SJSA1 (cell line): ENCODE measurements at places on chromosomes 7 and 10.

- no peak for DNase-seq
These were observed 14.6 kb downstream of the EPHB4 start for GRCh38 chr7:100812729-100813128.

- no peak for DNase-seq
These were observed 30.4 kb downstream of the MKRN1 start for GRCh38 chr7:140448781-140449480.

- no peak for DNase-seq
These were observed 6.1 kb upstream of the NAT16 start for GRCh38 chr7:101186194-101186593.

DNA sequence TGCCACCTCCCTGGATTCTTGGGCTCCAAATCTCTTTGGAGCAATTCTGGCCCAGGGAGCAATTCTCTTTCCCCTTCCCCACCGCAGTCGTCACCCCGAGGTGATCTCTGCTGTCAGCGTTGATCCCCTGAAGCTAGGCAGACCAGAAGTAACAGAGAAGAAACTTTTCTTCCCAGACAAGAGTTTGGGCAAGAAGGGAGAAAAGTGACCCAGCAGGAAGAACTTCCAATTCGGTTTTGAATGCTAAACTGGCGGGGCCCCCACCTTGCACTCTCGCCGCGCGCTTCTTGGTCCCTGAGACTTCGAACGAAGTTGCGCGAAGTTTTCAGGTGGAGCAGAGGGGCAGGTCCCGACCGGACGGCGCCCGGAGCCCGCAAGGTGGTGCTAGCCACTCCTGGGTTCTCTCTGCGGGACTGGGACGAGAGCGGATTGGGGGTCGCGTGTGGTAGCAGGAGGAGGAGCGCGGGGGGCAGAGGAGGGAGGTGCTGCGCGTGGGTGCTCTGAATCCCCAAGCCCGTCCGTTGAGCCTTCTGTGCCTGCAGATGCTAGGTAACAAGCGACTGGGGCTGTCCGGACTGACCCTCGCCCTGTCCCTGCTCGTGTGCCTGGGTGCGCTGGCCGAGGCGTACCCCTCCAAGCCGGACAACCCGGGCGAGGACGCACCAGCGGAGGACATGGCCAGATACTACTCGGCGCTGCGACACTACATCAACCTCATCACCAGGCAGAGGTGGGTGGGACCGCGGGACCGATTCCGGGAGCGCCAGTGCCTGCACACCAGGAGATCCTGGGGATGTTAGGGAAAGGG is 913 bp downstream of the NPY start:
- DNase-seq = no peak

GRCh38 chr7:115178835-115179234 is 256.9 kb downstream of the MDFIC start:
- no peak for DNase-seq

DNA sequence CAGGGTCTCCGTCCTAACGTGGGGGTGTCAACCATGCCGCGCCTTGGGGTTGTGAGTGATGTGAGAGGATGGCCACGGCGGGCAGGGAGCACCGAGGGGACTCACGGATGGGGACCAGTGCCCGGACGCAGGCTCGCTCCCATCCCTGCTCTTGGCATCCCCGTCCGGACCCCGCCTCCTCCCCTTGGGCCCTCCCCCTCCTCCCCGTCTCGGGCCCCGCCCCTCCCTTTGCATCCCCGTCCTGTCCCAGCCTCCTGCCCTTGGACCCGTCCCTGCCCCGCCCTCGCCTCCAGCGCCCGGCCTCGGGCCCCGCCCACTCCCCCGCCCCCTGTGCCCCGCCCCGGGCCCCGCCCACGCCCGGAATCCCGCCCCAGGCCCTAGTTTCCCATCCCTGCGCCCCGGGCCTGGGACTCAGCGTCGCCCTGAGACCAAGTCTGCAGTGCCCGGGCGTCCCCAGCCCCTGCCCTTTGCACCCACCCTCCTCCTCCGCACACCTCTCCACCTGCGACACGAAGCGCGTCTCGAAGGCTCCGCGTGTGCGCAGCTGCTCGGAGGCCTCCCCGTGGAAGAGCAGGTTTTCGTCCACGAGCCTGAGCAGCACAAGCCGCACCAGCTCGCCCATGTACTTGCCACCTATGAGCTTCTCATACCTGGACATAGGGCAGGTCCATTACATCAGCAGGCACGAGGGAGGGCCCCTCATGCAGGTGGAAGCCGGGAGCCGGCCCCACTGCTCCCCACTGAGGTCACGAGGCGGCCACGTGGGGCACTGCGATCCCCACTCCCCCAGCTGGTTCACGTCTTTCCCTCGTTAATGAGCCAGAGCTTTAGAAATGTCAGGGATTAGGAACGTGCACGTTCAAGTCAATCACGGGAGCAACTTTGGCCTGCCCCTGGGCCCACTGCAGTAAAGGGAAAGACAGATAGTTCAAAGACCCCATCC is 5.1 kb upstream of the MYL7 start:
- peak; percentile 83 for DNase-seq

DNA sequence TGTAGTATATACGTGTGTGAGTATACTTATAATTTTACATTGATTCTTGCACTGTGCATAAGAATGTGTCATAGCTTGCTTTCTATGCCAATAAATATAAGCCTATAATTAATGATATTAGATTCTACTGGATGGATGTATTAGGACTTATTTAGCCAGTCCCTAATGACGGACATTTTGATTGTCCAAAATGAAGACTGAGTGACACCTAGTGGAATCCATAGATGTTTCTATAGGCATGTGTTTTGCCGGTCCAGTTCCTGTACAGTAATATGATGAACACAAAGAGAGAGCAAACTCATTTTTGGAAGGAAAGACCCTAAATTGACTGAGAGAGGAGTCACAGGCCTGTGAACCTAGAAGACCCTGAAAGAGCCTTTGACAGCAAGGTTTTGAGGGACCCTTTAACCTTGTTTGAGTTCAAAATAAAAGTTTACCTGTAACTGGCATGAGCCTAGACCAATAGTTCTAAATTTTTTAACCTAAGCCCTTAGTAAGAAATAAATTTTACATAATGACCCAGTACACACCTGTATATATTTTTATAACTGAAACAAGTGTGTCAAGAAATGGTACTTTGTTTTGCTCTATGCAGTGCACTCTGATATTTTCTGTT is 42.4 kb upstream of the AGBL3 start:
- DNase-seq = no peak

GRCh38 chr10:49568235-49568634 is 29.3 kb upstream of the ERCC6 start:
- DNase-seq = no peak

GRCh38 chr10:128803790-128804189 is 663.3 kb upstream of the MGMT start:
- DNase-seq = no peak

- DNase-seq = no peak
These were observed 31.5 kb downstream of the RAB19 start for GRCh38 chr7:140435252-140435895.

- no peak for DNase-seq
These were observed 63.9 kb downstream of the DPY19L1 start for GRCh38 chr7:34973400-34973760.

GRCh38 chr7:140533394-140533872 is 54.1 kb upstream of the MKRN1 start:
- no peak for DNase-seq

DNA sequence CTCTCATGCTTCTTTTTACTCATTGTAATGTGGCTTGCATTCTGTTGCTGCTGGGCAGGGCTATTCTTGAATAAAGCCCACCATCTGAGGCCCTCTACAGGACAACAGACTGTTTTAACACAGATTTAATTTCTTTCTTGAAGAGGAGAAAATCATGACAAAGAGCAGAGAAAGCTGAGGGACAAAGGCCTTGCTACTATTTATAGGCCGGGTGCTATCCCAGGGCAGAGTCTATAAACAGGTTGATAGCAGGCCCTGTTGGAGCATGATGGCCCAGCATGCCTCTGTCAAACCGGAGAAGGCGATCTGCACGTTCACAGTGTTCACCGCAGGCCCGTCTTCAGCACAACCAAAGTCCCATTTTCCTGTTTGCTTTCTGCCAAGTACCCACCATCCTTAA is 3.0 kb downstream of the VIPR2 start:
- no peak for DNase-seq
